SK-MEL-5 (cell line): ENCODE measurements at places on chromosomes 7 and 10.

DNA sequence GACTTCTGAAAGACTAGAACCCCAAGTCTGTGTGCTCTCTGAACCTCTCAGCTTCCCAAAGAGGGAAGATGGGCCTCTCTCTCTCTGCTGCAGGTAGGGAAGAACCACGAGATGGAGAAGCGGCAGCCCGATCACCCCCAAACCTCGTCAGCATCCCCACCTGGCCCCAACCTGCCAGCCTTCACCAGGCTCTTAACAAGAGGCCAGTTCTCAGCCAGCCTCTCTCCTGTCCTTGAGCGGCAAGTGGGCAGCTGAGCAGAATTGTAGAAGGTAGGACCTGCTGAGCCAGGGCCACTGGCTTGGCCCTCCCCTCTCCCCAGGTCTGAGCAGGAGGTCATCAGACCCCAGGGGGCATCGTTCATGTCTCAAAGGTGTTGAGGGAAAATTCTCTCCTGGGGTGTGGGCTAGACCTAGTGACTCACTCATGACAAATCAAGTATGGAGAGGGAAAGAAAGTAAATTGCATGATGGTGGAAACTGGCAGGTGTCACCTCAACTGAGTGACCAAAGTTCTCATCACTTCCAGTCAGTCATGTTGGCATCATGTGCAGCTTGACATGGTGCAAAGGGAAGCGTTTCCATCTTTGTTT, 92.0 kb upstream of the GPR26 start:
- no peak for DNase-seq

- no peak for DNase-seq
These were observed 9.4 kb downstream of the ASB13 start for GRCh38 chr10:5656737-5657579.

DNA sequence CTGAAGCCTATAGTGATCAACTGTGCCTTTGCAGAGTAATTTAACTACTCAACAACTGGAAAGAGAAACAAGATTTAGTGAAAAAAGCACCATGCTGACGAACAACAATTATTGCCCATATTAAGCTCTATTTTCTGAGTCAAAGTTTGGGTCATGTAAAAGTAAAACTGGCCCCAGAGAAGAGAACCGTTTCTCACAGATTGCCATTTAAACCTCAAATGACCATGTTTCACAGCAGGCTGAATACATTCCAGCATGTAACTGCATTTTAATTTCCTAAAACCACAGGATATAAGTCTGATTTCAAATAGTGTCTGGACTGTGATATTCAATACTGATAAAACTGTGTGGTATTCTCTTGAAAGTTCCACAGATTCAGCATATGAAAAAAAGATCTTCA, 140.7 kb downstream of the ATE1 start:
- no peak for DNase-seq

GRCh38 chr10:122468926-122469781, 7.8 kb downstream of the HTRA1 start:
- DNase-seq, result peak; percentile 55

- no peak for DNase-seq
These were observed 224.3 kb downstream of the SFMBT2 start for GRCh38 chr10:7186387-7187018.

- no peak for DNase-seq
These were observed 222.4 kb upstream of the SLC26A5 start for GRCh38 chr7:103668279-103668941.

DNA sequence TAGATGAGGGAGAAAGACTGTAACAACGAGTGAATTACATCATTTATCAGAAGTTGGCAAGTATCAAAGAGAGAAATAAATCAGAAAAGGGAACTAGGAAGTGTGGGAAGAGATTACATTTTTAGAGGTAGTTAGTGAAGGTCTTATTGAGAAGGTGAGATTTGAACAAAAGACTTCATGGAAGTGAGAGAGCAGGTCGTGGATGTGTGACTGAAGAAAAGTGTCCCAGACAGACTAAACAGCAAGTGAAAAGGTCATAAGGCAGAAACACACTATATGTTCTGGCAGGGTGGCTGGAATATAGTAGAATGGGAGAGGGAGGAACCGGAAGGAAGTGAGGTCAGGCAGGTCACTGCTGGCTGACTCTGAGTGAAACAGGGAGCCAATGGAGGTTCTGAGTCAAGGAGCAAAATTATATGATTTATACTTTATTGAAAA, 35.7 kb upstream of the RHOBTB1 start:
- DNase-seq, result no peak

DNA sequence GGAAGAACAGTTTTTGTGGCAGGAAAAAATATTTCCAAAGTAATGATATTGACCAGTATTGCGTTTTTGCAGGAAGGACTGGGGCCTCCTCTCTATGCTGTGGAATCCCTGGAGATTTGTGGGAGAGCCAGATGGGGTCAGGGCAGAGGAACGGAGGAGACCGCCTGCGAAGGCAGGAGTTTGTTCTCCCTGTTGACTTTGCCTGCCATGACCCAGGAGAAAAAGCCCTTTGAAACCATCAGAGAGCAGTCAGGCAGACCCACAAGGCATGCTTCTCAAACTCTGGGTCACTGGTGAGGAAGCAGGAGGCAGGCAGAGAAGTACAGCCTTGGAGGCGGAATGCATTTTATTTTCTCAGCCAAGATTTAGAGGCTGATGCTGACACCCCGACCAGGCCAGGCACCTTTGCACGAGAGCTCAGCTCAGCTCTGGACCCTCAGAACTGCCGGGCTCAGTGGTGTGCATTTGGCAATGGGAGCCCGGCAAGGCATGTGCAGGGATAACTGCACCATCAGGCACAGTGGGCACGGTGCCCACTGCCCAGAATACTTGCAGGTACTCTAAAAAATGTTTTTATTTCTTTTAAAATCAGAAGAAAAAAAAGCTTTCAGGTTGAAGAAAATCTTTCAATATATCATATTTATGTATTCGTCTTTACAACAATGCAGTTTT, 410.4 kb downstream of the RPS24 start:
- DNase-seq, result no peak

- peak; percentile 19 for DNase-seq
These were observed 82.5 kb downstream of the ABLIM1 start for GRCh38 chr10:114575417-114576131.

DNA sequence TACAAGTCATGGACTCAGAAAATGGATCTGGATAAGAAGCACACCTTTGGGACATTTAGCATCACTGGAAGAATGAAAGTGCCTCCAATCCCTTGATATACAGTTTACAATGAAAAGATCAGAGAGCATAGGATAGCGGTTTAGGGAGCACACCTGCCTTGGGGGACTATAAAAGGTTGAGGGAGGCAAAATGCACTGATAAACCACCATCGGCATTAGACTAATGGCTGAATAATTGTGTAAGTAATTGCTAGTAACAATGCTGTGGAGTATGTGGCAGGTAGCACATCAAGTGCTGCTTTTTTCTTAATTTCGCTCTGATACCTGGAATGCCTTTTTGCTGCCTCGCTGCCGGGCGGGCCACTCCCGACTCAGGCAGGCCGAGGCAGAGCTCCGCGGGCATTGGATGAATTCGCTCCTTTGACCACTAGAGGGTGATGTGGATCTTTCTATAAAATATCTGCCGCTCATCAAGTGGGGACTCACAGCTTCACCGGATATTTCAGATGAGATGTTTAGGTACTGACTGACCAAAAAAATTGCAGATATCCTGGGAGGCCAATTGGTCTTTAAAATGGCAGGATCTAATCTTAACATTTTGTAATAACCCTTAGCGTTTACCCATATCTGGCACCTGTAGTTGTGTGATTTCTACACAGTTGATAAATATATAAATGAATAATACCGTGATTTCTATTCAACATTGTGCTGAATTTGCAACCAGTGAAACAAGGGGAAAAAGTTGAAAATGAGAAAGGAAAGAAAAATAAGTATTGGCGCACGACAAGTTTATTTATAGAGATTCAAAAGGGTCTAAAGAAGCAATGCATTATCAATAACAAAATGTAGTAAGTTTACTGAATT, 116.8 kb upstream of the PRSS1 start:
- peak; percentile 90 for DNase-seq

- no peak for DNase-seq
These were observed 458.0 kb upstream of the GALNT17 start for GRCh38 chr7:70673778-70674570.

DNA sequence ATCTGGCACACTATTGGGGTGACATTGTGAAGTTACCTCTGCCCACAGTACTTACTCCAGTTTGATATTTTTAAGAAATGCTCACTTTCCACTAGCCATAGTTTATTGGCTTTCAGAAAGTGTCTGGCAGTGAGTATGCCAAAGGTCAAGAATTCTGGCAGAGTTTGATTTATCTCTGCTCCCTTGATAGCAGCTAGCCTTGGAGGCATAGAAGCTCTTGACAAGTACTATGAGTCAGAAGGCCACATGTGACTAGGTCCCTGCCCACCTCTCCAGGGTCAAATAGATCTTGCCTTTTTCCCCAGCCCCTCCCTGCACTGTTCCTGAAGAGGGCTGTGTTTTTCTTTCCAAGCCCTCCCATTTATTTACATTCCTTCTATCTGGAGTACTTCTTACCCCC, 202.2 kb downstream of the AUTS2 start:
- DNase-seq, result peak; percentile 62

DNA sequence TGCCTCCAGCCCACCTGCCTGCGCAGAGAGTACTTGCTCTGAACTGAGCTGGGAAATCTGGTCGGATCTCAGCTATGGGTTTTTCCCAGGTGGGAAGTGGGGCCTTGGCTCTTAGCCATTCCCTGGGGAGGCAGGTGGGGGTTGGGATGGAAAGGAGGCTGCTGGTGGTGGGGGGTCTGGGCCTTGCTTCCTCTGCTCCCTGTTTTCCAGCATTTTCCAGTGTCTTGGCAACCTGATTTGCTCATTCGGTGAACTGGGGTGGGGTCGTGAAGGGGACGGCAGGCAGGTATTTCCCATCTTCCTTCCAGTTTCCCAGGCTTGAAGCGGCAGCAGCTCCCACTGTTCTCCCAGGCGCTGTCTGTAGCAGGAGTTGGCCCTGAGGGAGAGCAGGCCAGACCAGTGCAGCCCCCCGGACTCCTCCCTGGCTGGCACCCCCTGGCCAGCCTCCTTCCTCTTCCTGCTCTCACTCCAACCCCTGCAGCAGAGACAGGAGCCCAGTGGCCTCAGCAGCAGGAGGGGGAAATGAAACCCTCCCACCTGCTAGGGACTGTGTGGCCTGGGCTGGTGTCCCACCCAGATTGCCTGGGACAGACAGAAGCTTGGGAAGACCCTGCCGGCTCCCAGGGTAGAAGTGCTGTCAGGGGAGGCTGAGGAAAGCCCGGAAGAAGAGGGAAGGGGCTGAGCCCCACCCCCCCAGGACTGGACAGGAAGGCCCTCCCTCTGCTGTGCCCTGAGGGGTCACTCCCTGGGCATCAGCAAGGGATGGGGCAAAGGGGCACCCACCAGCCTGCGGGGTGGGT, 6.6 kb downstream of the TRIM8 start:
- DNase-seq, result no peak

GRCh38 chr7:38909870-38910269, 879 bp upstream of the VPS41 start:
- DNase-seq, result peak; percentile 45

- no peak for DNase-seq
These were observed 94.7 kb downstream of the WDR11 start for GRCh38 chr10:120945801-120946302.

- DNase-seq, result no peak
These were observed 46.5 kb upstream of the KIAA1217 start for GRCh38 chr10:24162206-24162985.

- no peak for DNase-seq
These were observed 180.6 kb downstream of the ARL4A start for GRCh38 chr7:12868027-12868426.

DNA sequence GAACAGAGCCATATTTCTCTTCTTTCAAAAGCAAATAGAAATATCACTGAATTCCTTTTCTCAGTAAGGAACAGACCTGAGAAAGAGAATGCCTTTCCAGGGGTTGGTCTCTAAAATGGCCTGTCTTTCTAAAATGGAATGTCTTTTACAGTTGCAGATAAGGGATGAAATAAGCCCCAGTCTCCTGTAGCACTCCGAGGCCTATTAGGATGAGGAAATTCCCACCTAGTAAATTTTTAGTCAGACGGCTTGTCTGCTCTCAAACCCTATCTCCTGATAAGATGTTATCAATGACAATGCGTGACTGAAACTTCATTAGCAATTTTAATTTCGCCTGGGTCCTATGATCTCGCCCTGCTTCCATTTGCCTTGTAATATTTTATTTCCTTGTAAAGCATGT, 2.9 kb upstream of the EFCAB10 start:
- DNase-seq, result no peak

- no peak for DNase-seq
These were observed 22.9 kb upstream of the AQP1 start for GRCh38 chr7:30888747-30889146.

- DNase-seq, result no peak
These were observed 185.4 kb upstream of the SHH start for GRCh38 chr7:155997431-155998327.

- DNase-seq, result no peak
These were observed 95.3 kb downstream of the RNF32 start for GRCh38 chr7:156735851-156736250.

GRCh38 chr7:42023262-42023661, 213.7 kb downstream of the GLI3 start:
- DNase-seq, result no peak

DNA sequence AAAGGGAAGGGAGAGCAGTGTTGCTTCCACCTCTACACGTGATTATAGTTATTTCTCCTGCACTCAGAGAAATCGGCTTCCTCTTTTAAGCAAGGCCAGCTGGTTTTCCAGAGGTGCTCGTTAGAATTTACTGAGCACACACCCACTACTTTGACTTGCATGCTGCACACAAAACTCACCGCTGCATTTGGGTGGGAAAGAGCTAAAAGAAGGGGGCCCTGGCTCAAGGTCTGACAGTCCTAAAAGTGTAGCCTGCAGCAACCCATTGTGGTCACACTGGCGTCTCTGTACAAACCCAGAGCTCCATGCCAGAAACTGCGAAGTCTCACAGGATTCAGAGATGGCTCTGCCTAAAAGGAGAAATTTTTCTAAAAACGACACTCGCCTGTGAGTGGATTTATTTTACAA, 133.7 kb downstream of the SLC25A13 start:
- DNase-seq, result no peak

- peak; percentile 62 for DNase-seq
These were observed 343.5 kb downstream of the LRMDA start for GRCh38 chr10:75774783-75775490.

DNA sequence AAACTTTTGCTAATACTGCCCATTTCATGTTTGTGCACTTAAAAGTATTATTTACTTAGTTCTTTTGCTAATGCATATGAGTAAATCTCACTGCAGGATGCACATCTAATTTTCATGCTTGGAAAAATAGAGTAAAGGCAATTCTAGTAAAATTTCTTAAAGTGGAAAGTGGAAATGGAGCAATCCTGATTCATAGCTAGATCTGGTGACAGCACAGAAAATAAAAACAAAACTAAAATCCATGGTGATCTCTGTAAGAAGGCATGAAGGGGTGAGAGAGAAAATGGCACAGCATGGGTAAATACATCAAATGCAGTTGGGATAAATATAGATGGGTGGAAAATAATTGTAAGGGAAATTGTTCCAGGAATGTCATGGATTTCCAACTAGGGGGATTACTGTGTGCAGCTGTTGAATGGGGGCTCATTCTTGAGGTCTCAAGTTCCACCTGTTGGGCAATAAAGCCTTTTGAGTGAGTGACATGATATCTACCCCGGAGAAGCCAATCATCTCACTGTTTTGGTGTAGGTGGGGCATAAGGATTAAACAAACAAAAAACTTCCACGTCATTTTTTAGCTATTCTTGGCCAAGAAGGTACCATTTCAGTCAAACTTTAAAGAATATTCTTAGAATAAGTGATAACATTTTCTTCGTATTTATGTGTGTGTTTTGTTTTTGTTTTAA, 1.7 kb upstream of the MCU start:
- no peak for DNase-seq

- DNase-seq, result peak; percentile 91
These were observed 559.4 kb upstream of the KCND2 start for GRCh38 chr7:119713606-119714005.

- DNase-seq, result no peak
These were observed 12.8 kb downstream of the PNLIPRP3 start for GRCh38 chr10:116440330-116441030.
